ENCODE measurements at places on chromosomes 3 and 15. TPM values are rescaled to one million over a fixed set of nuclear protein-coding genes. Genes with fewer than 3 reads are reported as not detected.
A peak's percentile ranks its signal among the peaks of the same experiment; 100 is the strongest.

Gene DNAJC19
- 22.2 TPM for total RNA-seq

Gene AGBL1
- not detected for total RNA-seq

DNA sequence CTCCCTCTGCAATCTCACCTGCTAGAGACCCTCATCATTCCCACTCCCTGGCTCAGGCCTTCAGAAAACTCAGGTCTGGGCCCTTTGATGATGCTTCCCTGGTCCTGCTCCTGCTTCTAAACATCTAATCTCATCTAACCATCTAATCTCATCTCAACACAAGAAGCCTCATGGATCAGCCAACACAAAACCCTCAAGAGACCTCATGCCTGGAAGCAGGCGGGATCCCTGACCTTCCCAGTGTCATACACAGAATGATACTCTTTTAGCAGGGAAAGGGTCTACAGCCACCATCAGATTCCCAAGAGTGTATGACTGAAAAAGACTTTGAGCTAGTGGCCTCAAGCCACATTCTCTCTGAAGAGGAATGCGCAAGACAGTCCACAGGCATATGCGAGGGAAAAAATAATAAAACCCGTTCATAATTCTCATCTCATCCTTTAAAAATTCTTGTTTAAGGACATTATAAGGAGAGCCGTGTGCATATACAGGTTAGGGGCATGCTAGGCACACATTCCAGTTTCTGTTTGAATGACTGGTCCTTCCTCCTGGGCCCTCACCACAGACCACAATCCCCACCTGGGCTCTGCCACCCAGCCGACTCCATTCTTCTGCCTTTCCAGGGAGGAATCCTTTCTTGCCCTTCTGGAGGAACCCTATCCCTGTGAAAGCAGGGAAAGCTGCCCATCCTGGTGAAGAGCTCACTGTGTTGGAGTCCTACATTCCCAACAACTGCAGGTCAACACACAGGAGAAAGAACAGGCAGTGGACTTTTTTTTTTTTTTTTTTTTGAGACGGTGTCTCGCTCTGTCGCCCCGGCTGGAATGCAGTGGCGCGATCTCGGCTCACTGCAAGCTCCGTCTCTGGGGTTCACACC lies 2.2 kb downstream of the ZXDC start:
- peaks cover 34% of the 10 kb centered on the region for H3K36me3 ChIP-seq
- DNase-seq = peak; percentile 19
- H3K4me1 ChIP-seq = peaks cover 42% of the 10 kb centered on the region
- H3K27me3 ChIP-seq = no peaks in the 10 kb centered on the region
- no peak overlapping the region for H3K27ac ChIP-seq
- H3K4me3 ChIP-seq = no peak overlapping the region

- H3K36me3 ChIP-seq = no peaks in the 10 kb centered on the region
- DNase-seq = no peak
- no peak overlapping the region for H3K27ac ChIP-seq
- H3K4me3 ChIP-seq = no peak overlapping the region
Observed at GRCh38 chr15:80580106-80580505, 115.0 kb upstream of the ABHD17C start.

DNA sequence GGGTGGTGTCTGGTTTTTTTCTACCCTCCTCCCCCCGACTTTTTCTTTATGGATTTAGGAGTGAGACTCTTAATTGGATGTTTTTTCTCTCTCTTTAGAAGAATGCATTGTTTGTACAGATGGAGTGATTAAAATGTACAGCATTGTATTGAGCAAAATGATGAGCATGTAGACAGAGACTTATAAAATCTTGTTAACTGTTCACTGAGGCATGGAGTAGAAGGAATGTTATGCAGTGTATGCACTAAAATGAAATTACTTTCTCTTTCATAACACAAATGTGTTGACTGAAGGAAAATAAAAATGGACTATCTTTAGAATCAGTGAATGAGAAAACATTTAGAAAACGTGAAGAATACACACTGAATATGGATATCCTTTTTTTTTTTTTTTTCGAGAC lies 39.8 kb downstream of the ZFAND6 start:
- no peak for DNase-seq
- no peak overlapping the region for H3K27ac ChIP-seq
- H3K4me1 ChIP-seq = peaks cover 5% of the 10 kb centered on the region
- H3K27me3 ChIP-seq = no peaks in the 10 kb centered on the region
- peaks cover 4% of the 10 kb centered on the region for H3K36me3 ChIP-seq
- no peak overlapping the region for H3K4me3 ChIP-seq

Gene CAPN3
- 10.8 TPM for total RNA-seq

DNA sequence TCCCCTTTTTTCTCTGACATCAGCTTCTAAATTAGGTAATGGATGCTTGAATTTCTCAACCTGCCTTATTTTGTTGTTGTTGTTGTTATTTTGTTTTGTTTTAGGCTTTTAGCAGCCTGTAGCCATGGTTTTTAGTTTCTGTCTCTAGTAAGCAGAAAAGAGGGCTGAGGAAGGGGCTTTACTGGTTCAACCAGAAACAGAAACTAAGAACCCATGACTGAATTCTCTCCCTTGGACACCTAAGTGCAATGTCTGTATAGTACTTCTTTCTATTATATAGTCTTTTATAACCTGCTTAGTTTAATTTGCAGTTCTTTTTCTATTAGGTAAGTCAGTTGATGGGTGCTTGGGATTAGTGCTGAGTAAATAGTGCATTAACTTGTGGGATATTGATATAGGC lies 129.0 kb downstream of the BBX start:
- H3K27me3 ChIP-seq = no peaks in the 10 kb centered on the region
- DNase-seq = no peak
- peaks cover 6% of the 10 kb centered on the region for H3K36me3 ChIP-seq
- H3K4me1 ChIP-seq = no peaks in the 10 kb centered on the region

DNA sequence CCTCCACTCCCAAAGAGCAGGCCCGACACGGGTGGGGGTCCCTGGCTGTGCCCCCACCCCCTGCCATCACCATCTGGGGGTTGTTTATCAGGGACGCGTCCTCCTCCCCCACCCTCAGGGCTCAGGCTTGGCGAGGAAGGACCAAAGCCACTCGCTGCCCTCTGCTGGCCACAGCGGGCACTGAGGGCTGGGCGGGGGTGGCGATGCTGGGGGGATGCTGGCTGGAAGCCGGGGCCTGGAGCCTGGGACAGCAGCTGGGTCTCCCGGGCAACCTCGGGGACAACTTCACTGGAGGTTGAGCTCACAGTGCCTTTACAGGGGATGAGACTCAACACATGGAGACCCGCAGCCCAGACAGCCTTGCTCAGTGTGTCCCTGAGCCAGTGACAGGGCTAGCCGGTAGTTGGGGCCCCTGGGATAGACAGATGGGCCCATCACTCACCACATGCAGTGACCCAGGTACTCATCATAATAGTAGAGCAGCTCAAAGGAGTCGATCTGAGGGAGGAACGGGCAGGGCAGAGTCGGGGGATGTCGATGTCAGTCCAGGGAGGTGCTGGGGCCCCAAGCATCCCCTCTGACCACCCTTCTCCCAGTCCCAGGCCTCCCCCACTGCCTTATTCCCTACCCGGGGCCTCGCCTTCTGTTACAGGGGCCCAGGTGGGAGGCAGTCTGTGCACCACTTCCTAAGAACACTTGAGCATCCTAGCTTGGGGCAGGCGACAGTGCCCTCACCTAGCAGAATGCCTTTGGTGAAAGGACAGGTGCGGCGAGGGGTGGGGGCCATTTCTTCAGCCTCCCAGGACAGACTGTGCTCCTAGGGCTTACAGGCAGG lies 5.9 kb upstream of the CALML4 start:
- DNase-seq = peak; percentile 30
- no peaks in the 10 kb centered on the region for H3K27me3 ChIP-seq
- no peak overlapping the region for H3K27ac ChIP-seq
- H3K4me3 ChIP-seq = no peak overlapping the region
- peaks cover 28% of the 10 kb centered on the region for H3K4me1 ChIP-seq
- no peaks in the 10 kb centered on the region for H3K36me3 ChIP-seq

GRCh38 chr3:122560680-122561079 lies 3.4 kb downstream of the PARP9 start:
- peaks cover 38% of the 10 kb centered on the region for H3K36me3 ChIP-seq
- H3K4me1 ChIP-seq = peaks cover 27% of the 10 kb centered on the region
- no peak overlapping the region for H3K4me3 ChIP-seq
- DNase-seq = peak; percentile 81
- H3K27ac ChIP-seq = no peak overlapping the region

DNA sequence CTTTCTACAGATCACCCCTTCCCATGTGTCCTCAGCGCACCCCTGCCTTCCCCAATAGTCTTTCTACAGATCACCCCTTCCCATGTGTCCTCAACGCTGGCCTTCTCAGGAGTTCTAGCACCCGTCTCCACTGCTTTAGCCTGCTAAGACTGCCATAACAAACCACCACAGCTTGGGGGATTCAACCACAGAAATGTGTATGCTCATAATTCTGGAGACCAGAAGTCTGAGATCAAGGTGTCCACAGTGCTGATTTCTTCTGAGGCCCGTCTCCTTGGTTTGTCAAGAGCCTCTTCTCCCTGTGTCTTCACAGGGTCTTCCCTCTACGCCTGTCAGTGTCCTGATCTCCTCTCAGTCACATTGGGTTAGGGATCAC lies 68.1 kb upstream of the CGNL1 start:
- no peaks in the 10 kb centered on the region for H3K36me3 ChIP-seq
- no peak for DNase-seq
- peaks cover 3% of the 10 kb centered on the region for H3K27me3 ChIP-seq
- peaks cover 14% of the 10 kb centered on the region for H3K4me1 ChIP-seq
- H3K4me3 ChIP-seq = no peak overlapping the region
- H3K27ac ChIP-seq = no peak overlapping the region

DNA sequence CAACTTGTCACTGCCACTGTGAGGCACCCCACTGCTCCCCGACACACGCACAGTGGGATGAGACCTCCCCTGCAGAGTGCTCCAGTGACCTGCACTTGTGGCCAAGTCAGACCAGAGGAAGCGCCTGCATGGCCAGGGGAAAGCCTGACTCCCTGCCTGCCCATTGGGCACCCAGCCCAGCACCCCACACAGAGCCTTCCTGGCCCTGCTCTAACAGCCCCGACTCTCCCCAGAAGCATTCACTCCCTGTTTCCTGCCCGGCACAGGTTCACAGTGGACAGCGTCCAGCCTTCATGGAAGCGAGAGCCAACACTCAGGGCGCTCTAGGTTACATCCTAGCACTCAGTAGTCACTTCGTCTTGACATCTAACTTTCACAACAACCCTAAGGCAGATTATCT lies 27.8 kb downstream of the RBPMS2 start:
- no peaks in the 10 kb centered on the region for H3K27me3 ChIP-seq
- H3K4me3 ChIP-seq = no peak overlapping the region
- no peaks in the 10 kb centered on the region for H3K4me1 ChIP-seq
- DNase-seq = no peak
- no peaks in the 10 kb centered on the region for H3K36me3 ChIP-seq

DNA sequence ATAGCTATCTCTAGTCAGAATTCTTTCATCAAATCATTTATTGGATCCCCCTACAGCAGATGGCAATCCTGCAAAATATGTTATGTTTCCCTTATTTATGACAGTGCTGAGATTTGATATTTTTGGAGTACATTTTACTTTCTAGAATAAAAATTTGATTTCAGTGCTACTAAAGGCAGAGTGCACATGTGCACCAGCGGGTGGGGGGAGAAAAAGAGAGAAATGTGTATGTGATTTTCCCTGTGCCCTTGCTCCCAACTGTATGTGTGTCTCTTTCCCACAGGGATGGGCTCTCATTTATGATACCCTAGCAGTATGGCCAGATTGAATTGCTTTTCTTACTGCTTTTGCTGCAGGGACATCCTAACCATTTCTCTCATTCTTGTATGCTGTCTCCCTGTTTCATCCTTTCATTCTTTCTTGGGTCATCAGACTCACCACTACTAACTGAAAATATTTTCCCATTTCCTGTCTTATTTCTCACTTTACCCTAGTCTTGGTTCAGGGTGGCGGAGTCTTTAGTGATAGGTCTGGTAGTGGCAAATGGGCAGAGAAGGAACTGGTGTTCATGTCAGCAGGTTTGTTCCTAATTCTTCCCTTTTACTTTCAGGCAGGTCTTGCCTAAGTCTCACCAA lies 140.7 kb downstream of the TCF12 start:
- no peak overlapping the region for H3K27ac ChIP-seq
- H3K4me3 ChIP-seq = no peak overlapping the region
- no peaks in the 10 kb centered on the region for H3K27me3 ChIP-seq
- H3K36me3 ChIP-seq = no peaks in the 10 kb centered on the region
- H3K4me1 ChIP-seq = no peaks in the 10 kb centered on the region
- DNase-seq = no peak

Gene ROPN1
- total RNA-seq = not detected

DNA sequence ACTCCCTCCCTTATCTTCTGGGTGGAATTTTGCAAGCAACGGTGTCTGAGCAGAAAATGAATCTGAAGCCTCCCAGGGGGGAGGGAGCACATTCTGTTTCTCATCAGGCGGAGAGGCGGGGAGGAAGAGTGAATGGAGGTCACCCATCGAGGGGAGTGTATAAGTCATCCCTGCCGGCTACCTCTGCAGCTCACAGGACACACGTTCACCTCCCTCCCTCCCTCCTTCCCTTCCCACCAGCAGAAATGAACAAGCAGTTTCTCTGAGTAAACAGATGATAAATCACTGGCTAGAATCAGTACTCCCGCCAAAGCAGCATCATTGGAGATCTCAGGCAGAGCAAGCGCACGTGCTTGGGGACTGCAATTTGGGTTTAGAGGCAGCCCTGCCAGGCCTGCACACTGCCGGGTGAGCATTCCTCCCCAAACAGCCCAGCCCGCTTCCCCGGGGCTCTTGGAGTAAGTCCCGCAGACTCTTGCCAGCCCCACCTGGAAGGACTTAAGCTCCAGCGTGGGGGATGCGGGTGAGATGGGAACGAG lies 38.3 kb downstream of the CPN2 start:
- no peak overlapping the region for H3K27ac ChIP-seq
- no peak overlapping the region for H3K4me3 ChIP-seq
- no peak for DNase-seq
- no peaks in the 10 kb centered on the region for H3K36me3 ChIP-seq
- peaks cover 16% of the 10 kb centered on the region for H3K4me1 ChIP-seq
- H3K27me3 ChIP-seq = peaks cover 33% of the 10 kb centered on the region

GRCh38 chr3:59531066-59531745 lies 481.4 kb upstream of the CFAP20DC start:
- no peak overlapping the region for H3K27ac ChIP-seq
- no peaks in the 10 kb centered on the region for H3K4me1 ChIP-seq
- H3K36me3 ChIP-seq = no peaks in the 10 kb centered on the region
- no peaks in the 10 kb centered on the region for H3K27me3 ChIP-seq

Gene TAGLN3
- total RNA-seq = not detected

DNA sequence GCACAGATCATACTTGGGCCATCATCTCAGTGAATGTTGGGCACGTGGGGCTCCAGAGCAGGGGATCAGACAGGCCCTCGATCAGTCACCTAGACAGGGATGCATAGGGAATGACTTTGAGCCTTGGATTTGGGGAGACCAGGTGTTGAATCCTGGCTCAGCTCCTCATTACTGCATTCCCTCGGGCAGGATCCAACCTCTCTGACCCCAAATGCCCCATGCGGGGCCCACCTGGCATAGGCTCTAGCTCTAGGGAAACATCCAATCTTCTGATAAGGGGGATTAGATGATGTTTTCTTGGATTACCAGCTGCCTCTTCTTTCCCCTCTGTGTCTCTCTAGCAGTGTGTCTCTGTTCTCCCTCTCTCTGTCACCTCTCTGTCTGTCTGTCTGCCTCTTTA lies 22.7 kb downstream of the LOXL1 start:
- DNase-seq = no peak
- no peak overlapping the region for H3K27ac ChIP-seq
- no peaks in the 10 kb centered on the region for H3K36me3 ChIP-seq
- H3K4me1 ChIP-seq = peaks cover 14% of the 10 kb centered on the region
- no peak overlapping the region for H3K4me3 ChIP-seq

Data from natural killer cell (primary cell).